Activated CD4-positive, alpha-beta T cell treated with anti-CD3 and anti-CD28 coated beads, Interleukin-10, Interleukin-2, amounts not matched to agents 100 ng/mL and 50 ng/mL, durations not matched to agents 16 hours and 8 hours (primary cell): ENCODE measurements at places on chromosomes 12 and 14.
A peak's percentile ranks its signal among the peaks of the same experiment; 100 is the strongest.

- peak; percentile 19 for DNase-seq
These were observed 12.0 kb downstream of the KIF26A start for GRCh38 chr14:104150136-104151025.

DNA sequence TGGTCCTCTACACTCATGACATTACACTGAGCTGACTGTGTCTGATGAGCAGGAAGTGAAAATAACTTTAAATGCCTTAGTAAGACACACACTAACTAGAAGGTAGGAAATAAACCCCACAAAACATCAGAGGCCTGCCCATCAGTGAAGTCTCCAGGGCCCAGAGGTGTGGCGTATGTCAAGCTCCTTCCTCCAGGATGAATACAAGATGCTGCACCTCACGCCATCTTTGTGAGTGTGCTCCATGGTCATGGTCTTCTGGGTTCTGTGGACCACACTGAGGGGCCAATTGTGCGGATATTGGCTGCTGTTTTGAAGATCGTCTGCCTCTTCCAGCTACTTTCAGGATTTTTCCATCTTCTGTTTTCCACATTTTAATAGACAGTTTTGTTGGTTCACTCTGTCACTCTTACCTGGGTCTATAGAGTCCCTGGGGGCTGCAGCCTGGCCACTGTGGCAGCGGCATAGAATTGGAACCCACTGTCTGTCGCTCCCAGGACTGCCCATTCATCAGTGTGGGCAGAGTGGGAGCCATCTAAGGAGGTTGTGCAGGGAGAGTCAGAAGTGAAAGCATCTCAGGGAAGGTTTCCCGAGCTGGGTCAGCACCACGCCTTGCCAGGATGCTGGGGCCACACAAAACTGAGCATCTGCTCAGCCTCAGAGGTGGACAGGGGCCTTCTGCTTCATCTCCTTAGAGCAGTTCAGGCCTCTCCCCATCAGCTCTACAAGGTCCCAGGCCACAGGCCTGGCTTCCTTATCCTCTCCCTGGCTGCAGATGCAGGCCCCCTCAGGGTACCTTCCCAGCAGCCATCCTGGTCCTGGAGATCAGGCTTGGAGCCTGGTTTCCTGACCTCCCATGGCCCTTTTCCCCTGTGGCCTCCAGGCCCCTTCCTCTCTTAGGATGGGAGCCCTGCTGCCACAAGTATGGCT is 57.5 kb upstream of the C14orf180 start:
- DNase-seq = no peak

- no peak for DNase-seq
These were observed 31.5 kb upstream of the NUAK1 start for GRCh38 chr12:106170285-106170684.

- DNase-seq = no peak
These were observed 25.5 kb upstream of the COX6A1 start for GRCh38 chr12:120412421-120412820.

DNA sequence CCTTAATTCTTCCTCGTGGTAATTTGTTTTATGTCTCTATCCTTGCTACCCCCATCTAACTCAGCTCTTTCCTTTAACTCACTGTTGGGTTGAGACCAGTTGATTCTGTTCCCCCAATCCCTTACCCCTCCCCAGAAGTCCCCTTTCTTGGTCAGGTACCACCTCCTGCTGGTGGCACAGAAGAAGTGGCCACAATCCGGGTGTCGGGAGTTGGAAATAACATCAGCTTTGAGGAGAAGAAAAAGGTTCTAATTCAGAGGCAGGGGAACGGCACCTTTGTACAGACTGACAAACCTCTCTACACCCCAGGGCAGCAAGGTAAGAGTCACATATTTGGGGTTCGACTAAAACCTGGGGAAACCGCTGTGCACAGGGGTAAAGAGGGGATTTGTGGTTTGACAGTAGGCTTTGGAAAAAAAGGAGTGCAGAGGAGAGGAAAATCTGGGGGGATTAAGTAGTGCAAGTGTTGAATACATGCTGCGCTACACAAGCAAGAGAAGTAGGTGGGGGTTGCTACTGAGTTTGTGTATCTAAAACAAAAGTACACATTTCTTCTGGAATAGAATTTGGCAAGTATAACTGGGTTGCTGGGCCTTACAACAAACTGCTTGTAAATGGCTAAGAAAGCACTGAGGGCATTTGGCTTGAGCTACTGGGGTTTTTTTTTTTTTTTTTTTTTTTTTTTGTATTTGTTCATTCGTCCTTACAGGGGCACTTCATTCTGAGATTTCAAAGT is 1.3 kb downstream of the A2ML1 start:
- DNase-seq = no peak

DNA sequence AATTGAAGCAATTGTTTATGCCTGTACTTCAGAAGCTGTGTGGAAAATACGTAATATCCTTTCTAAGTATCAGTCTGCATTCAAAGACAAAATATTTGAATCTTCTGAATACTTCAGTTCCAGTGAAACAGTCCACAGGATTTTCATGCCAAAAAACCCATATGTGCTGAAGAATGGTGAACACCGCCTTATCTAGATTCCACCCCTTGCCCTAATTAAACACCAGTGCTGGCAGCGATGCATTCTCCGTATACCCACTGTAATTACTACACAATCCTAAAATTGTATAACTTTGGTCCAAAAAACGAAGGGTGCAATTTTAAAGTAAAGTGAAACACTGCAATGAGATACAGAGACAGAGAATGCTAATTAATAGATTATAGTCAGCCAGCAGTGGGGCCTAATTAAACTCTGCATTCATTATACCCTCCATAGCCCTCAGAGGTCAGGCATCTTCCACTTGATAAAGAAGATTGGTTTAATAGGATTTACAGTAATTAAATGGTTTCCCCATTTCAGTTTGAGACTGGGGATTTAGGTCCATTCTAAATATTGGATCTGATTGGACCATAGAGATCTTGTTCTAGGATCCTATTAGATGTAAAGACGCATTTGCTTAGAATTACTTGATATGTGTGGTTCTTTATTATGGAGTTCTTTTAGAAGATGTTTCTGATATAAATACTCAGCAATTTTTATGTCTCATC is 43.9 kb downstream of the ERC1 start:
- no peak for DNase-seq

DNA sequence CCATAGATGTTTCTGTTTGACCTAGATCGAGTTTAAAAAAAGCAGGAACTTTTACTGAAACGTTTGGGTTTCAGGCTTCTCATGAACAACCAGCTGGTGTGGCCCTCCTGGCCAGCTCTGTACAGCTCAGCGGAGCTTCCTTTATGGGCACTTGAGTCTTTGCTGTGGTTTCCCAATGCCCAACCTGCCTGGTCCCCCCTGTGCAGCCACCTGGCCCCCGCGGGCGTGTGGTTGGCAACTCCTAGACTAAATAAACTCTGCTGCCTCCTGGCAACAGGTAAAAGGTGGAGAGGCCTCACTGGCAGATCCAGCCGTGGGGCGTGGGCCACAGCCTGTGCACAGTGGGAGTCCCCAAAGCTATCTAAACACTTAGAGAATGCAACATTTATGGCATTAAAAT is 38.7 kb downstream of the ADGRD1 start:
- DNase-seq = no peak

GRCh38 chr12:66786531-66787308 is 107.8 kb upstream of the GRIP1 start:
- no peak for DNase-seq
